ENCODE measurements at places on chromosomes 6 and 20.
A peak's percentile ranks its signal among the peaks of the same experiment; 100 is the strongest.

- DNase-seq: no peak
These were observed 251.4 kb downstream of the SMOC2 start for GRCh38 chr6:168692193-168692914.

- no peak for DNase-seq
These were observed 2.1 kb downstream of the PRSS35 start for GRCh38 chr6:83514466-83514865.

DNA sequence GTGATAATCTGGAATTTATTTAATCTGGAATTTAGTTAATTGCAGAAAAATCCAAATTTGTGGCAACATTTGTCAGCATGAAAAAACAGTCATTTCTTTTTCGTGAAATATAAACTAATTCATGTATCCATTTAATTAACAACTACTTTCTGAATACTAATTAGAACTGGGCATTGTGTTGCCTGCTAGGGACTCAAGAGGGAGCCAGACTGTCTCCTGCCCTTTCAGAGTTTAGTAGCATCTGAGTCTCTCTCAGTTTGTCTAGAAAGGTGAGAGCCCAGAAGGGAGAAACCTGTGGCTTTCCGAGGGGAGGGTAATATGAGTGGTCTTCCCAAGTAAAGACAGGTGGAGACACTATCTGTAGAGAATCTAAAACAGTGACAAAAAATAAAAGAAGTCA is 210.9 kb upstream of the HDDC2 start:
- DNase-seq: no peak

- no peak for DNase-seq
These were observed 92.6 kb downstream of the PDE7B start for GRCh38 chr6:135944120-135944519.

DNA sequence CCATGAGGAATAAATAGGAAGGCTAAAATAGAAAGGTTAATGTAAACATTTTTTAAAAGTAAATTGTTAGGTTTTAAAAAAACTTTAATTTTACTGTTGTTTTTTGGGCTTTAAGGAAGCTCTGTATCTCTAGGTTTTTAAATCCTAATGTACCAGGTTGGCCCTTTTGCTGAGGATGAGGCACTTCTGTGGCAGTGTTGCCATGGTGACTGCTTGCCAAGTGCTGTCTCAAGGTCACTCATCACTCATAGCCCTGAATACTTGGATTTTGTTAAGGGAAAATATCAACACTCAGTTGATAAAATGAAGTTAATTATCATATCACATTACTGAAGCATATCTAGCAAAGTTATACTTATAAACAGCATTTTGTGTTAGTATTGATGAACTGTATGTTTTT is 50.2 kb downstream of the NCOA3 start:
- no peak for DNase-seq

DNA sequence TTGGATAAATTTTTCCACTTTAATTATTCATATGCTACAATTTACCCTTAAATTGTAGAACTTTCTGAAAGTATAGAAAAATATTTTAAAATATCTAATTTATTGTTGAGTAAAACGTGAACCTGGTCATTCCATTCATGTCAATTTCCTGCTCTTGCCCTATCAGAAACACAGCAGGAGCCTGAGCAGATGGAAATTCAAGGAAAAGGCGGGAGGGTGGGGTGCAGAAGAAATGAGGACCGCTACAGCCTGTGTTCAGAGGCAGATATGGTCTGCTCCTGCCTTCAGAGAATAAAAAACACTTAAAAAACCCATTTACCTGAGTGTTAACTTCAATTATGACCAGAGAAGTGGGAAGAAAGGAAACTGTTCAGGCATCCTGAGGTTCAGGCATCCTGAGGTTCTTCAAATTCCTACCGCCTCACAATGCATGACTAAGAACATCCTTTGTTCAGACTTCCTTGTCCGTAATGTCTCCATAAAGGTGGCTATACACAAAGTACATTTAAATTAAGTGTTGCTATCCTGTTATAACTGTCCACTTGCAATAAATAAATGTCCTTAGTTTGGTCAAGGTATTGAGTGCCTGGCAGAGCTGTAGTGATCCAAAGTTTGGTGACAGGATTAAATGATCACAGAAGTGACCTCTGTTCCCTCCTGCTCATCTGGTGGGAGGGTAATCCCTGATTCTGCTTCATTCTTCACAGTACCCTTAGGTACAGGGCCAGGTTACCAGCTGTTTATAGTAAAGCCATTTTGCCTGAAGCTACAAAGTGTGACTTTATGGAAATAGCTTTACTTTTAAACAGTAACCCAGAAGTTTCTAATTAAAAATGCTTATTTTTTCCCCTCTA is 109.1 kb downstream of the MAN1A1 start:
- no peak for DNase-seq

DNA sequence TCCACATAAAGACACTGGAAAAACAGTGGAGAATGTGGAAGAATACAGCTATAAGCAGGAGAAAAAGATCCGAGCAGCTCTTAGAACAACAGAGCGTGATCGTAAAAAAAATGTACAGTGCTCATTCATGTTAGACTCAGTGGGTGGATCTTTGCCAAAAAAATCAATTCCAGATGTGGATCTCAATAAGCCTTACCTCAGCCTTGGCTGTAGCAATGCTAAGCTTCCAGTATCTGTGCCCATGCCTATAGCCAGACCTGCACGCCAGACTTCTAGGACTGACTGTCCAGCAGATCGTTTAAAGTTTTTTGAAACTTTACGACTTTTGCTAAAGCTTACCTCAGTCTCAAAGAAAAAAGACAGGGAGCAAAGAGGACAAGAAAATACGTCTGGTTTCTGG is 57.1 kb downstream of the MAP3K4 start:
- no peak for DNase-seq

- DNase-seq: no peak
These were observed 115.4 kb downstream of the MYO6 start for GRCh38 chr6:75864446-75864845.

DNA sequence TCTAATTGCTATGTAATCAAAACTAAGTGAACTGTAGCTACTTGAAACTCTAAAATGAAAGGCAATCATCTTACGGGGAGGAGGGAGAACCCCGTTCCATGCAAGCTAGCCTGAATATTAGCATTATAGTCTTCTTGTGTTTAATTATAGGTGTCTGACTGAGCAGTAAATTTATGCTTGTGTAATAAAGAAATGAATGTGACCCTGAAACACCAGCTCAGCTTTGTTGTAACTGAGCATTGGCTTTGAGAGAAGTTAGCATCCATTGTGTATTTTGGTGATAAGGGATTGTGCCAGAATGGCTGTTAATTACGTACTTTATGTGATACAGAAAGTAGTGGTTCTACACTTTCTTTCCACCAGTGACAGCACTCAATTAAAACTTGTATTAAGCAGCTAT is 86.9 kb downstream of the QKI start:
- no peak for DNase-seq

GRCh38 chr6:42367353-42368011 is 84.2 kb downstream of the TRERF1 start:
- no peak for DNase-seq

DNA sequence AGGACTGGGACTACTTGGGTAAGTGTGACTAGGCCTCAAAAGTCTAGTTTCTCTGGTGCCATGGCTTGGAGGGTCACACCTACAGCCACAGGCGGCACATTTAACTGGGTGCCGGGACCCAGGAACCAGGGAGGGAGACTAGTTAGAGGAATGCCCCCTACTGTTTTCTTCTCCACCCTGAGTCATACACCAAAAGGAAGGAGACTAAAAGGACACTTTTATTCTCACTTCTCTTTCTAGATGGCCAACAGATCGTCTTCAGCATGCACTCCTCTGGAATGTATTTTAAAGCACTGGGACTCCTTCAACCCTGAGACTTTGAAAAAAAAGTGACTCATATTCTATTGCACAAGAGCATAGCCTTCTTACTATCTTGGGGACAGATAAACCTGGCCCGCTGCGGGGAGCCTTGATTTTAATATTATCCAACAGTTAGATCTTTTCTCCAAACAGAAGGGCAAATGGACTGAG is 33.4 kb downstream of the PLN start:
- DNase-seq: no peak

- DNase-seq: no peak
These were observed 177.9 kb downstream of the MBOAT1 start for GRCh38 chr6:20034408-20034769.

- DNase-seq: no peak
These were observed 86.1 kb downstream of the HUS1B start for GRCh38 chr6:570825-571224.

- no peak for DNase-seq
These were observed 57.7 kb downstream of the SNX5 start for GRCh38 chr20:17910828-17911294.

GRCh38 chr6:164927288-164928056 is 381.9 kb downstream of the C6orf118 start:
- peak; percentile 24 for DNase-seq
